ENCODE measurements at places on chromosomes 4 and X.

- no peak for DNase-seq
Measured at GRCh38 chr4:99564921-99565320, 1.1 kb upstream of the TRMT10A start.

- DNase-seq, result no peak
Measured at GRCh38 chr4:61727286-61727685, 527.2 kb downstream of the ADGRL3 start.

GRCh38 chr4:121776610-121777401 lies 11.8 kb upstream of the SMIM43 start:
- DNase-seq, result no peak

DNA sequence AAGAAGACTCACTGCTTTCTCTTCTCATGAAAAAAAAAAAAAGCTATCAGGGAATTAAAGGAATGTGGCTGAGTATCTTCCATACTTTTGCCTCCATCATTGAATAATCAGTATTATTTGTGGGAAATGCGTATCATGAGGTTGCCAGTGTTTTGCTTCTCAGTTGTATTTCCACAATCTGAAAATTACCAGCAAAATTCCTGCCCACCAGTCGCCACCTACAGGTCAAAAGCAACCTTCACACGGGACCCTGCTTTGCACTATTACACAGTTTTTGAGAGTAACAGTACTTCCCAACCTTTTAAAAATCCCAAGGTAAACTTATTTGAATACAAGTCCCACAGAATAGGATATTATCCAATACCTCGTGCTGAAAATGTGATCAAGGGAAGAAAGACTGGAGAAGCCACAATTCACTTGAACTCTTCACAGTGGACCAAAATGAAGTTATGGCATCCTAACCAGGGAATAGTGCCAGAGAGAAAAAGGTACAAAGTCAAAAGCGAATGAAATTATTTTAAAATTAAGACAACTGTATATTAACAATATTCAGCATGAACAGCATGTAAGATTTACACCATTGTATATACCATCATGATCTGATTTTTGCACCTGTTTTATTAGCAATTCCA lies 30.4 kb downstream of the PGRMC1 start:
- DNase-seq, result no peak

DNA sequence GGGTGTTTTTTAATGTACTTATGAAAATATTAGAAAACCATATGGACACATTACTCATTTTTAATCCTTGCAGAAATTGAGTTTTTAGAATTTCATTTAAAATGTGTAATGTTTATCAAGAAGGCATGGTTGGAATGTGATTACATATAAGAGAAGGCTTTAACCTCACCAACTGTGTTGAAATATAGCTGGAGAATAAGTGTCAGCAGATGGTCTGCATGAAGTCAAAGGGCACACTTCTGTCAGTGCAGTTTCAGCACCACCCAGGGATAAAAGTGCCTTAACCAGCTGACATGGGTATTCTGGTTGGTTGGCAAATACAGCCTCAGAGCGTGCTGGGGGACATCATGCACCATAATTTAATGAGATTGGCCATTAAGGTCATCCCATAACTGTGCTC lies 21.2 kb upstream of the ANTXR2 start:
- DNase-seq, result no peak

DNA sequence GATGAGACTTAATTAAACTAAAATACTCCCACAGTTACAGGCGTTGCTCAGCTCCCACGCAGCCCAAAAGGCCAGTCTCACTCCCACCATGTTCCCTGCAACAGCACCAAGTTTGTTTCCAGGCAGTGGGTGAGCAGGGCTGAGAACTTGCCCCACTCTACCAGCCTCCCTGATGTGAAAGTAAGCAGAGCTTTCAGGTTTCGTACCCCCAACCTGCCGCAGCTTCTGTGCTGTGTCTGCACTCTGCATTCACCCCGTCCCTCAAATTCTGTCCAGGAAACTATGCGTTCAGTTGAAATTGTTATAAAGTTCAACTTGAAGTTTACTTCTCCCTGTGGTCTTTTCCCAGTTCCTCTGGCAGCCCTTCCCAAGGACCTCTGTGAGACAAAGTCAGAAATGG lies 17.2 kb downstream of the GLUD2 start:
- no peak for DNase-seq

Measured in NCI-H345 (cell line).